Stimulated activated CD4-positive, alpha-beta T cell treated with anti-CD3 and anti-CD28 coated beads, Interleukin-1b, Interleukin-23, amount 100 ng/mL, for 1 hour (primary cell): ENCODE measurements at places on chromosomes 7 and 10.

- no peak for DNase-seq
Observed at GRCh38 chr10:49177391-49178355, 10.5 kb downstream of the TMEM273 start.

GRCh38 chr7:136064081-136064480 lies 86.9 kb upstream of the MTPN start:
- DNase-seq, result no peak

- DNase-seq, result no peak
Observed at GRCh38 chr10:33320288-33320687, 14.2 kb downstream of the NRP1 start.

- no peak for DNase-seq
Observed at GRCh38 chr10:75967491-75967890, 536.1 kb downstream of the LRMDA start.

DNA sequence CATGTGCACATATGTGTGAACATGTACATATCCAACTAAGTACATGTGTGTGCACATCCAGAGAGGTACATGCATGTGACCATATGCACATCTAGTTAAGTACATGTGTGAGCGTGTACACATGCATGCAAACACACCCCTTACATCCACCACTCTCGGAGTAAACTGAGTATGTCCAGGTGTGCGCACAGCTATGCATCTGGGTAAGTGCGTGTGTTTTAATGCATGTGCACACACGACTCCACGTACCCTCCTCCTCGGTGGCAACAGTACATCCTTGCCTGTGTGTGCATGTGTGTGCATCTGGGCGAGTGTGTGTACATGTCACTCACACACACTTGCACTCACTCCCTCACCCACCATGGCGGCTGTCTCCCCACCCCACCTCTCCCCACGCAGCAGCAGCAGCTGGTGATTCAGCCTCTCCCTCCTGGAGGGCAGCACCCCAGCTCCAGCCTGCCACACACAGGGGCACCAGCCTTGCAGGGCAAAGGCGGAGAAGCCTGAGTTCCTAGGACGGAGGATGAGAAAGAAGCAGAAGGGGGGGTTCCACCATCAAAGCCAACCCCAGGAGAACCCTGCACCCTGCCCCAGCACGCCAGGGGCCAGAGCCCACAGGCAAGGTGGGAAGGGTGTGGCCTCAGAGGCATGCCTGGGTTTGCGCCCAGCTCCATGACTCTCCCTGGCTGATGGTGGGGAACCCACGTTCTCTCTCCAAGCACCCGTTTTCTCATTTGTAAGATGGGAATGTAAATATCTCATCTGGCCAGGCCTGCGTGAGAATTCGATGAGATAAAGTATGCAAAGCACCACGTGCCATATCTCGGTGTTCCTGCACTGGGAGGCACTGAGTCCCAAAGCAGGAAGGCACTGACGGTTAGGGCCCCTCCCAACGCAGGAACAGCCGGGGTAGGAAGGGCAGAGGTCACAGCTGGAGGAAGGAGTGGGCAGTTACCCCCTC lies 27.7 kb upstream of the DNAAF5 start:
- DNase-seq, result no peak

DNA sequence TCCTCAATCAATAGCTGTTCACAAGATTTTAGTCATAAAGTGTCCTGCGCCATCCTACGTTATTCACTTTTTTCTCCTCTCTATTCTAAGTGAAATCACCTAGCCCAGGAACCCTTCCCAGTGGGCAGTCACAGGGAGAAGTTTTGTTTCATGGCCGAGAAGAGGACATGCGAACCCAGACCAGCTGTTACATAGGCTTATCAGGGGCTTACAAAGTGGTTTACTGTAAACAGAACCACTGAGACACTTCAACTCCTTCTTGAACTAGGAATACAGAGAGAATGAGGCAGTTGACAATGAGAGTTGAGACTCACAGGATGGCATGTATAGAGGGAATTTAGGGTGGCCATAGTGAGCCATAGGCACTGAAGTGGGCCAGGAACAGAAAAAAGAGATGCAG lies 246.9 kb upstream of the GLI3 start:
- no peak for DNase-seq

GRCh38 chr10:75742355-75742754 lies 310.9 kb downstream of the LRMDA start:
- no peak for DNase-seq

GRCh38 chr10:92655426-92655825 lies 34.3 kb upstream of the HHEX start:
- DNase-seq, result no peak

DNA sequence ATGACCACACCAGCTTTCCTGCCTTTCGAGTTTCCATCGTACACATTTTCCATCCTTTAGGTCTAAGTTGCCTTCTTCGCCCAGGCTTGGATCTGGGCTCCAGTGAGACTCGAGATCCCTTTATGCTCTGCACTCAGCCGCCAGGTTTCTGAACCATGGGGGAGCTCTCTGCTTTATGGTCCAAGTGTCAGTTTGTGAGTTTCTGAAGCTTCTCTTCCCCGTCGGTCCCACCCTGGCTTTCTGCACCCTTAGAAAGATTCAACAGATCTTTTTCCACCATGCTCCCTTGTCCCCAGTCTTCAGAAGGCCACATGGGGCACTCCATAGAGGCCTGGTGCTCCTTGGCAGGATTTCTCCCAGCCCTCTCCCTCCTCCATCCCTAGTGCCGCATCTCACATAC lies 402.0 kb downstream of the PTPRN2 start:
- no peak for DNase-seq

DNA sequence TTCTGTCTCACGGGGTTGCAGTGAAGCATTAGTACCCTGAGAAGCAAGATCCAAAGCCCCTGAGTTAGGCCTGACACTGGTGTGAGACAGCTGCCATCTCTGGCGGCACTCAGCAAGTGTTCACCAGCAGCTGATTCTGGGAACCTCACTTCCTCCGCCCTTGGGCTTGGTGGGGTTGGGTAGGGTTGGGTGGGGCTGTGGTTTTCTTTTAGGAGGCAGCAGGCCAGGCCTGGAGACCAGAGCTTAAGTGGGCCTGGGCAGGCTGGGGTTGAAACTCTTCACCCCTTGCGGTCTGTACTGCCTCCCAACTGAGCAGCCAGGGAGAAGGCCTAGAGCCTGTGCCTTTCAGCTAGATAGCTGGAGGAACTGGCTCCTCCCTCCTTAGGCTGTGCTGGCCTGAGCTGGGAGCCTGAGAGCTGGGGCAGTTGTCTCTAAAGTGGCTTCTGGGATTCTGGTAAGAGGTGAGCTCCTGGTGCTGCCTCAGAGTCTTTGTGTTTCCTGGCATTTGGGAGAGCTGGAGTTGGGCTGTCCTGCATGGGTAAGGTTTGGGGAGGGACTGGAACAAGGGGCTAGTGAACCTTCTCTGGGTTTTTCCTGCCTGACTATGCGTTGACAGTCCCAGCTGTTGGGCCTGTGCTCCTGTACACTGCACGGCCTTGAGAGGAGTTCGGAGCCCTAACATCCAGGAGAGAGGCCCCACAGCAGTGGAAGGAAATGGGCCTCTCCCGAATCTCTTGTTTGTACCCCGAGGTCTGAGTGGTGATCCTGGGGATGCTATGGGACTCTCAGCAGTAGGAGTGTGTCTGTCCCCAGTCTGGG lies 5.1 kb downstream of the TSPAN14 start:
- no peak for DNase-seq

DNA sequence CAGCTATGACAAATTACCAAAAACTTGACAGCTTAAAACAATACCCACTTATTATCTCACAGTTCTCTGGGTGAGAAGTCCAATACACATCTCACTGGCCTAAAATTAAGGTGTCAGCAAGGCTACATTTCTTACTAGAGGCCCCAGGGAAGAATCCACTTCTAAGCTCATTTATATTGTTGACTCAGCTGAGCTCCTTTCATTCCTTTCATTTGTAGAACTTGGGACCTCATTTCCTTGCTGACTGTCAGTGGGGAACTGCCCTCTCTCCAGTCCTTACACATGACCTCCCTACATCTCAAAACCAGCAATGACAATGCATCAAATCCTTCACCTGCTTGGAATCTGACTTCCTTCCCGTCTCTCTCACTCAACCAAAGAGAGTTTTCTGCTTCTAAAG lies 240.3 kb downstream of the IPMK start:
- no peak for DNase-seq

GRCh38 chr10:74916283-74916682 lies 89.9 kb downstream of the KAT6B start:
- DNase-seq, result no peak

GRCh38 chr10:120732067-120732466 lies 119.1 kb upstream of the WDR11 start:
- DNase-seq, result no peak
